ENCODE measurements at places on chromosomes 5 and 9.

DNA sequence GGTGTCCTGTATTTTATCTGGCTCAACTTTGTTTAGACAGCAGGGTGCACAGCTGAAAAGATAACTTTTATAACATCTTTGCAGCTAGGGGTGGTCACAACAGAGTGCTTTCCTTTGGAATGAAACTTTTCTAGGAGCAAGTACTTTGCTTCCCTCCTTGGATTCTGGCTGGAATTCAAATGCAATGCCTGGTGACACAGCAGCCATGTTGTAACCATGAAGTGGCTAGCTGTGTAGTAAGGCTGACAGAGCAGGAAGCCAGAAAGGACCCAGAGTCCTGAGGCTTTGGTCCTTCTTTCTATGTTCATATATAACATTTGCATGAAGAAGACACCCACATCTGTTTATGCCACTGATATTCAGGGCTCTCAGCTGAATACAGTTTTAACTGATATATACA lies 48.1 kb downstream of the TENT4A start:
- DNase-seq: no peak

DNA sequence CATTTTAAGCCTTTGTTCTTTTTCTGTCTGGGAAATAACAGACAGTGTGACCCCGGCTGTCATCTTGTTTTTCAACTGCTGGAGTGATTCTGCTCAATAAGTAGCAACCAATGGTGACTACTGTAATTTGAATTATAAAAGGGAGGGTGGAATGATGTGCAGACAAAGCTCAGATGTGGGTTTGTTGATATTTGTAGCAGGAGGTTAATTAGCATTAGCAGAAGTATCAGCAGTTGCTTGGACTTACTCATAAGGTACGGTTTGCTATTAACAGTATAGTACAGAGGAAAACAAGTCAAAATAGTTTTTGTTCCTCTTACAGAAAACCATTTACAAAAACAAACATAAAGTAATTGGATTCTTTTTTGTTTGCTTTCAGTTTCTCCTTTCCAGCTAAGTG lies 140.4 kb downstream of the TUSC1 start:
- no peak for DNase-seq

- DNase-seq: no peak
Observed at GRCh38 chr5:162752612-162753011, 684.8 kb upstream of the CCNG1 start.

DNA sequence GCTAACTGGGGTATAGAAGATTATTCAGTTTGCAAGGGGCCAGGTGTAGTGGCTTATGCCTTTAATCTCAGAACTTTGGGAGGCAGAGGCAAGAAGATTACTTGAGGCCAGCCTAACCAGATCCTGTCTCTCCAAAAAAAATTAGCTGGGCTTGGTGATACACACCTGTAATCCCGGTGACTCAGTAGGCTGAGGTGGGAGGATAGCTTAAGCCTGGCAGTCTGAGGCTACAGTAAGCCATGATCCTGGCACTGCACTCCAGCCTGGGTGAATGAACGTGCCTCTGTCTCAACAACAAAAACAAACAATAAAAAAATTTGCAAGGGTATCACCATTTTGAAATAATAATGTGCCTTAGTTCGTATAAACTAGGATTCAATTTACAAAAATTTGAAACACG lies 51.3 kb downstream of the BAAT start:
- no peak for DNase-seq

- DNase-seq: no peak
Observed at GRCh38 chr5:65172486-65173129, 309.1 kb downstream of the ADAMTS6 start.

DNA sequence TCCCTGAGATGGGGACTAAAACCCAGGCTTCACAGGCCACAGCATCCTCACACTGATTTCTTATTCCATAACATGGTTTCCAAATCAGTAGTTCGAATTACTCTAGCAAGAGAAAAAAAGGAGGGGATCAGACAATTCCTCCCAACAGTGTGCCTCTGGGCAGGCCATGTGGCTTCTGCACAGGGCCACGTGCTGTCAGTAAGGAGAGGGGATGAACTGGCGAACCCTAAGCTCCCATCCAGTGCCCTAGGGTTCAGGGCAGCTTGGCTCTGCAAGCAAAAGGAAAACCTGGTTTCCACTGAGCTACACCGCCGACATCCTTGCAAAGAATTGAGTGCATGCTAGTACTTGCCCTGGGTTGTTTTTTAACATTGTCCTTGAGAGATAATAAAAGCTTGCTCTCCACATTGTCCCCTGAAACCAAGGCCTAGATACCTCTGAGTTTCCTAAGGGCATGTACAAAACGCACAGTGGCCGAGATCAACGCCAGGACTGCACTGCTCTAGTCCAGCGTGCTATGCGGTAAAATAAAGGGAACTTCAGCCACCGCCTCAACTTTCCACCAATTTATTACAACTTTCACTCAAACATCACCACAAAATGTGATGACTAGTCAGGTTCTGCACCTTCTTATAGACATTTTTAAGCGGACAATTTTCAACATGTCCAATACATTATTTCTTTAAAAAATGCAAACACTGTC lies 4.5 kb downstream of the CAMSAP1 start:
- no peak for DNase-seq

DNA sequence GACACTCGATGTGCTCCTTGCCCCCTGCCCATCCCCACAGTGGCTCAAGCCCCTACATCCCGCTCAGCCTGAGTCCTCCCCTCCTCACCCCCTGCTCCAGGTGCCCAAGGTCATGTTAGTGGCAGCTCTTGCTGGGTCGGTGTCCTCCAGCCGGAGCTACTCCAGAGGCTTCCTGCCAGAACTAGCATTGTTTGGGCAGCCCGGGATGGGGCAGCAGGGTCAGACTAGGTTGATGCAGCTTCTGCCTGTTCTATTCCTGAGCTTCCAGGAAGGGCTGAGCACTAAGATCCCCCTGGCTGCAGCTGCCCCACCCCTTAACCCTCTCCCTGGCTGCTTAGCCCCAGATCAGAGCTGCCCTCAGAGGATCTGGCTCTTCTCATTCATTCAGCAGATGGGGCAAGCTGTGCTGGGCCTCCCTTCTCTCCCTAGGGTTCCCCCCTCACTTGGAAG lies 671 bp downstream of the RGS14 start:
- no peak for DNase-seq

DNA sequence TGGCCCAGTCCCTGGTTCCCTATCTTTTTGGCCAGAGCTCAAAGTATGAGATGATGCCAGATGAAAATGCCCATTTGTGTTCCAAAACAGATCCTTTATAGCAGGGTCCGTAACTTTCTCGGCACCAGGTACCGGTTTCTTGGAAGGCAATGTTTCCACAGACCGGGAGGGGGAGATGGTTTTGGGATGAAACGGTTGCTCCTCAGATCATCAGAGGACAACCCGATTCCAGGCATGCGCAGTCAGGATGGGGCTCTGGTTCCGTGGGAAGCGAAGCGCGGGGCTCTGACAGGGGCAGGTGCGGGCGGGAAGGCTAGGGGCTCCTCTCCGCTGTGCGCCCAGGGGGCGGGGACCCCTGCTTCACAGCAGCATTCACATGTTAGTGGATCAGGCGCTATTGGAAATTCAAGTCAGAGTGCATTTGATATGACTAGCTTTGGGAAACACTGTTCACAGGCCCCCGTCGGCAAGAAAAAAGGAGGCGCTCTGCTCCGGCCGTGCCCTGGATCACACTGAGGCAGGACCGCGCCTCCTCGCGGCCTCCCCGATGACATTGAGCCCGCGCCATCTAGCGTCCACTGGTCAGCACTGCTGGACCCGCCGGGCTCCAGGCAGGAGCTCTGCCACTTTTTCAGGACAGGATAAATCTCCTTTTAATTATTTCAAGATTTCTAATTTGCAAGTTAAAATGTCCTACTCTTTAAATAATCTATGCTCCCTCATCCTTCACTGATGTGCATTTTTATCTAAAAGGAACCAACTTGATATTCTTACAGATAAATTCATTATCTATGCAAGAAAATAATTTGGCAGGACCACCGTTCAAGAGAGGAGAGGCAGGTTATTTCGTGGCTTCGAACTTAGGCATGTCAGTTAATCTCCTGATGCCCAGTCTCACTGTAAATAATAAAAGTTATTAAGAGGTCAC lies 190.0 kb downstream of the FANCC start:
- peak; percentile 25 for DNase-seq
